ENCODE measurements at places on chromosomes 3 and 15.

DNA sequence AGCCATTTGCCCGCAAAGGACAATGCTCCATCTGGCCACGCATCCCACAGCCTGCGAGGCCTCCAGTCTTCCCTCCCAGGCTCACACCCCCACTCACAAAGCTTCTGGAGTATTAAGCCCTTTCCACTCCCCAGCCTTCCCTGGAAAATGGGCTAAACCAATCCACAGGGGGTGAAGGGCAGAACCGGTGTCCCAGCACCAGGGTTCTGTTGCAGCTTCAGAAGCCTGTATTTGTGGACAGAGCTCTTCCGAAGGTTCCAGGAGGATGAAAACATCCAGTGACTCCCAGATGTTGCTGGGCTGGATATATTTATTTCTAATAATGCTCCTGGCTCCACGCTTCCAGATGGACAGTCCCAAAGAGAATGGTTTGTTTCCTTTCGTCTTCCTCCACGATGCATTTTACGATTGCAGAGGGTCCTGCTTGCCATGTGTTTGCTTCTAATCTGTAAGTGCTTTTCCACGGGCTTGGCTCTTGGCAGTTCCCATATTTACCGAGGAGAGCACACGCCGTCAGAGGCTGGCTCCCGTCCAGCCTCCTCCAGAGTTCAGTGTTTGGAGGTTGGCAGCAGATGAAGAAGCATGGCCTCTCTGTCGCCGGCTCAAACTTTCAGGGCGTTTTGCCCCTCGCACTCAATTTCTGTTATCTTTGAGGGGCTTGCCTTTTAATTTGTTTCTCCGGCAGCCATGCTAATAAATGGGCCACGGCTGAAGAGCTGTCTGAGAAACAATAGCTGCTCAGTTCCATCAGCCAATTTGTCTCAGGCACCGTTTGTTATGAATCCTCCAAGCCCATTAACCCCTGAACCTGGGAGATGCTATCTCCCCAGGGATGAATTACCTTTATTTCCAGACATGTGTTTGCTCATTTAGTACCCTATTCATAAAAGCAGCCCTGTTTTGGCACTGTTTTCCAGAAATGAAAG, 367.9 kb upstream of the PROK2 start:
- no peak for DNase-seq

DNA sequence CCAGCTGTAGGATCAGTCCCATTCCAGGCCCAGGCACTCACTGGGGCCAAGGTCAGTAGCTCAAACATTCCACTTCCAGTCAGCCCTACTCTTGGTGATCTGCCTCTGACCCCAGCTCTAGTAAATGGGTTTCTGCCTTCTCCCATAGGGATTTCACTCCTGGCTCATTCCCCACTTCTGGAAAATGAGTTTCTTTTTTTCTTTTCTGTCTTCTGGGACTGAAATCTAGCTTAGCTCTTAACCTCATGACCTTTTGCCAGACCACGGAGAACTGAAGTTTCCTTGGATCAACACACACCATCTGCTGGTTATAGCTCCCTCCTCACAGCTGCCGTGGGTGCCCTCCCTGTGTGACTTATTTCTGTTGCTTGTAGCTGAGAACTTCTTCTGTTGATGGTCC, 21.3 kb downstream of the MME start:
- DNase-seq: no peak

DNA sequence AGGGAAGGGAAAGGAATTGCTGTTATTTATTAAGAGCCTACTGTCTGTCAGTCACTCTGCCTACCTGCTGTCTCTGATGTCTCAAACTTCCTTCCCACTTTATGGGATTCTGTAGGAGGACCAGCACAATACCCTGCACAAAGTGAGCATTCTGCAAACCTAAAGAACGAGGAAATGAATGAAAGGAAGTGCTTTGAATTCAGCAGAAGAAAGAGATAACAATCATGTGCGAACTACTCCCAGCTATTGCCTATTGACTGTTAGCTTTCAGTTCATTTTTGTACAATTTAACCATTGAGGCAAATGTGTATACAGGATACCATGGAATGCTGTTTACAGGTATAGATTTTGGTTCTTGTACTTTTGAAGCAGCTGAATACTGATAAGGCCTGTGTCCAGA, 66.8 kb downstream of the CMSS1 start:
- DNase-seq: no peak

DNA sequence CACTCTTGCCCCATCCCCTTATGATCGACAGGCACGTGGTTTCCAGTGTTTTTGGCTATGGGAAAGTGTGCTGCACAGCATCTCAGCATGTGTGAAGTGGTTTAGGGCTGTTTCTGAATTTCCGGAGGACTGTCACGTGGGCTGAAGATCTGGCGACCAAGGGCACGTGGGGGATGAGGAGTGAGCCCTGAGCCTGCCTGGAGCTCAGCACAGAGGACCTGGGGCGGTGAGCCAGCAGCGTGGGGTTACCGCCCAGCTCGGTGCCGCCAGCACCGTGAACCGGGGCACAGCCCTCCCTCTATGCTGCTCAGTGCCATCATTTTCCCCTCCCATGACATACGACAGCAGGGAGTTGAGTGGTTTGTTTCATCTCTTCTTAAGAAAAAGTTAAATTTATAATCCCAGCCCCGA, 150.2 kb downstream of the DNAJB8 start:
- DNase-seq: peak; percentile 17

DNA sequence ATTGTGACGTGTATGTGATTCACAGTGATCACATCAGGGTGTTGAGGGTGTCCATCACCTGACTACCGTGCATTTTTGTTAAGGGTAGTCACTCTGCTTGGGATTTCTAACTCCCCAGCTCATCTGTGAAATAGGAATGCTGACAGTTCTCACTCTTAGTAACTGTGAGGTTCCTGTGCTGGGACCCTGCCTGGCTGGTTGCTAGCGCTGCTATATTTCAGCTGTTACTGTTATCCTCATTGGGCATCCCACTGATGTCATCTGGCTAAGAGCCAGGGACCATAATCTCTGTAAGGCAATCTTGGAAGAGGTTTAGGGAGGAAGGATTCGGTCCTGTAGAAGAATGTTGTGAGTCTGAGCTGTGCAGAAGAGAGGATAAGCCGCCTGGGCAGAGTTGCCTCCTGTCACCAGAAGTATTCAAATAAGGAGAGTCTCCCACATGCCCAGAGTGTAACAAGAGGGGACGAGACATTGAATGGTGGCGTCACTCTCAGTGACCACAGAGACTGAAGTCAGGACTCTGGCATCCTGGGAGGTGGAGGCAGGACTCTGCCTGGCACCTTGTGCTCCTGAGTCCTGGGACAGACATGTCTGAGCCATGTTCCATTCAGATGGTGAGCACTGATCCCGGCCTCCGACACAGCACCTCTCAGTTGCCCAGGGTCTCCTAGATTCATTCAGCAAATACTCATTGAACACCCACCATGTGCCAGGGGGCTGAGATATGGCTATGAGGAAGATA, 52.2 kb downstream of the FBLN2 start:
- no peak for DNase-seq

DNA sequence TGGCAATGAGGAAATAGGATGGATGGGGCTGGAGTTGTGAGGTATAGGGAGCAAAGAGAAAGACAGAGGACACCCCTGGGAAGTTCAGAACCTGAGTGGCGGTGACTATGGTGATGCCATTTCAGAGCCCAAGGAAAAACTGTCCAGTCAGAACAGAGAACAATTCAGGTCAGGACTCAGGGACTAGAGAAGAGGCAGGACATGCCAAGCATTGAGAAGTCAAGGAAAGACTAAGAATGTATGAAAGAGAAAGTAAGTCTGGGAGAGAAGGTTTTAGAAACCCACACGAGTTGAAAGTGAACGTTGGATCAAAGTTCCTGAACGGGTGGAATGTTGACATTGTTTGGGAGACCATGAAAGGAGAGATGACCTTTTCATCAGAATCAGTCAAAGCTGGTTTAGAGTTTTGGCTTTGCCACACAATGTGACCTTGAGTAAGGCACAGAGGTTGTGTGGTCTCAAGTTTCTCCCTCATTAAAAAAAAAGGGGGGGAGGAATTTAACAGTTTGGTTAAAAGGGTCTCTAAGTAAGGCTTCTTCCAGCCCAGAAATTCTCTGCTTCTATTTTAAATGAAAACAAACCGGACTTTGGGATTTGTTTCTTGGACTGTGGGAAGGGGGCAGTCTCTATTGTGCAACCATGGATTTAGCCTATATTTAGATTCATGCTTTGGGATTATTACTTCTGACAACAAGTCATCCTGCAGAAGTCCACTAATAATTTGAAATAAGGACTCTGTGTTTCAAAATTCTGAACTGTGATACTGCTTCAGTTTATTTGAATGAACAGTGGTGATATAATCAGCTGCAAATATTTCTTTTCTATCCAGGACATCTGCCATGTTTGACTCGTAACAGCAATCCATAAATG, 315.9 kb upstream of the TBL1XR1 start:
- DNase-seq: no peak

GRCh38 chr3:166889241-166889640, 490.9 kb downstream of the ZBBX start:
- no peak for DNase-seq

DNA sequence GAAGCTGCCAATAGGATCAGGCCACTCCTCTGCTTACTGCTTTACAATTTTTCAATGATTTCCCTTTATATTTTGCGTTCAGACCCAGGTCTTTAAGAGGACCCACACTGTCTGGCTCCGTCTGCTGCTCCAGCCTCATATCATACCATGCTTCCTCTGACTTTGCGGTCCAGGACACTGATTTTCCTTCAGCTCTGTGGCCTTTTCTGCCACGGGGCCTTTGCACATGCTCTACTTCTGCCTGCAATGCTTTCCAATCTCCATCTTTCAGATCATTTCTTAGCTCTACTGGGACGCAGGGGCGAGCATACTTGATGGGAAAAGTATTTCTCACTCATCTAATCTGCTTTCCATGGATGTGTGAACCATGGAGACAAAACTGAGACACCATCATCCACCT, 23.0 kb upstream of the SH3GL3 start:
- no peak for DNase-seq

DNA sequence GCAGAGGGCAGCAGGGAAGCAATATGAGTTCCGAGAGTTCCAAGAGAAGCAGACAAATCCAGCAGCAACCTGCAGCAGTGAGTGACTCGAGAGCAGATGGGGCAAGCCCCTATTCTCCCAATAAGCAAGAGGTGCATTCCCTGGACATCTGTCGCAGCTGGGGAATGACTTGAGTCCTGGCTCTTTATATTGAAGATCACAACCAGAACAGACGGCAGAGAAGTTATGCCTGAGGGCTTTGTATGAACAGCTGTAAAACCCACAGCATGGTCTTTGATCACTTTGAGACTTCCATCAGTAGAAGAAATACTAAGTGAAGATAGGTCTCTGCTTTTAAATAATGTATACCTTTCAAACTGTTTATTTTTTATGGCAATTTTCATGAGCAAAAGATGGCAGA, 23.6 kb upstream of the C3orf22 start:
- DNase-seq: no peak

- no peak for DNase-seq
These were observed 58.5 kb downstream of the ABCC5 start for GRCh38 chr3:183959214-183959613.

DNA sequence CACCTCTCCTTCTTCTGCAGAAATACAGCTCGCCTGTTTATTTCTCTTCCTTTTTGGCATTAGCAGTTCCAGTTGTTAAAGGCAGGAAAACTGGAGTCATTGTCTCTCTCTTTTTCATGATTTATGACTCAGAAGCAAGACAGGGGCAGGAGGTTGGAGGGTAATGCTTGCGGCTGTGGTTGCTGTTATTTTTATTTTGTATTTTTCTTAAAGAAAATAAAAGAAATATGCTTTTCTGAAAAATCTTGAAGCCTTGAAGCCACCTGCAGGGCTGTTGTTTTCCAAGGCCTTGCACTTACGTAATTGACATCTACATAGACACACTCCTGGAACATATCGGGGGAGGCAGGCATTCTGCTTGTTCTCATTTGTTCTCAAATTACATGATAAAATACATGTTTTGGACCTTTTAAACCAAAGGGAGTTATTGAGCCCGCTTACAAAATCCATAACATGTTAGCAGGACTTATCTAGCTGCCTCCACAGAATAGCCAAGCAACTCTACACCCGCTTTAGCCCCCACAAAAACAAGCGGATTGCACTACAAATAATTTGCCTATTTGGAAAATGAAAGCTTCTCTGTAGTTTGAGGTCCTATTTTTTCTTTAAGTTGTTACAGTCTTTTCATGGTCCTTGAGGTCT, 1004.6 kb upstream of the NR2F2 start:
- no peak for DNase-seq

- DNase-seq: no peak
These were observed 62.2 kb downstream of the SMAD6 start for GRCh38 chr15:66764072-66764786.

- no peak for DNase-seq
These were observed 14.7 kb downstream of the TIMP4 start for GRCh38 chr3:12143949-12144504.

DNA sequence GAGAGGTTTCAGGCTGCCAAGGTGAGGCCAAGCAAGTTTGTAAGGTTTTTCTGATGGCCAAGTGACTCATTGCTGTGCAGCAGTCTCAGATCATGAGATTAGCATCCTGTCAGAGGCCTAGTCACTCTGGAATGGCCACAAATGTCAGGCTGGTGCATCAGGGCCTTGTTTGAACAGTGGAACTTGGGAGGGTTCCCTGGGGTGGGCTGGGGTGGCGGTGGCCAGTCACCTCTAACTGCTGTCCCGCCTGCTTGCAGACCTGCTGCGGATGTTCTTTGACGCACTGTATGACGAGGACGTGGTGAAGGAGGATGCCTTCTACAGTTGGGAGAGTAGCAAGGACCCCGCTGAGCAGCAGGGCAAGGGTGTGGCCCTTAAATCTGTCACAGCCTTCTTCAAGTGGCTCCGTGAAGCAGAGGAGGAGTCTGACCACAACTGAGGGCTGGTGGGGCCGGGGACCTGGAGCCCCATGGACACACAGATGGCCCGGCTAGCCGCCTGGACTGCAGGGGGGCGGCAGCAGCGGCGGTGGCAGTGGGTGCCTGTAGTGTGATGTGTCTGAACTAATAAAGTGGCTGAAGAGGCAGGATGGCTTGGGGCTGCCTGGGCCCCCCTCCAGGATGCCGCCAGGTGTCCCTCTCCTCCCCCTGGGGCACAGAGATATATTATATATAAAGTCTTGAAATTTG, 2.8 kb upstream of the FAM131A start:
- peak; percentile 24 for DNase-seq

- DNase-seq: no peak
These were observed 117.0 kb upstream of the MANF start for GRCh38 chr3:51268132-51268531.

GRCh38 chr3:179723617-179724016, 70.8 kb downstream of the USP13 start:
- DNase-seq: no peak

DNA sequence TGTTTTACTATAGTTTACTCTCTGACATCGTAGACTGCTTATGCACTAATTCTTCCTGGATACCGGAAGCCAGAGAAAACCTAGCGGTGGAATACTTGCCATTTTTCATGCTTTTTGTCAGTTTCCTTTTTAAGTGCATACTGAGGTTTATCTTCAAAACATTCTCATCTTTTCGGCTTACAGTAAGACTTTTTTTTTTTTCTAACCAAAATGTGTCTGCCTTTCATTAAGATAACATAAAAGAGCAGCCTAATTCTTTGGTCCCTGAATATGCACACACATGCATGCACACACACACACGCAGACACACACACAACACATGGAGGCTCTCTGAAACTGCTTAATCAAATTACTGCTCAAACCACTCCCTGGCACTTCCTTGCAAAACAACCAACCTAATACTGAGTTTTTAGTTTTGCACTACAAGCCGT, 1.3 kb downstream of the ZNF445 start:
- DNase-seq: no peak
